ENCODE measurements at places on chromosomes 1 and 21. TPM values are rescaled to one million over a fixed set of nuclear protein-coding genes. Genes with fewer than 3 reads are reported as not detected.
A peak's percentile ranks its signal among the peaks of the same experiment; 100 is the strongest.

FAM167B gene
- total RNA-seq, result not detected

MSH4 gene
- total RNA-seq, result 0.75 TPM

GBP7 gene
- total RNA-seq, result not detected

DNA sequence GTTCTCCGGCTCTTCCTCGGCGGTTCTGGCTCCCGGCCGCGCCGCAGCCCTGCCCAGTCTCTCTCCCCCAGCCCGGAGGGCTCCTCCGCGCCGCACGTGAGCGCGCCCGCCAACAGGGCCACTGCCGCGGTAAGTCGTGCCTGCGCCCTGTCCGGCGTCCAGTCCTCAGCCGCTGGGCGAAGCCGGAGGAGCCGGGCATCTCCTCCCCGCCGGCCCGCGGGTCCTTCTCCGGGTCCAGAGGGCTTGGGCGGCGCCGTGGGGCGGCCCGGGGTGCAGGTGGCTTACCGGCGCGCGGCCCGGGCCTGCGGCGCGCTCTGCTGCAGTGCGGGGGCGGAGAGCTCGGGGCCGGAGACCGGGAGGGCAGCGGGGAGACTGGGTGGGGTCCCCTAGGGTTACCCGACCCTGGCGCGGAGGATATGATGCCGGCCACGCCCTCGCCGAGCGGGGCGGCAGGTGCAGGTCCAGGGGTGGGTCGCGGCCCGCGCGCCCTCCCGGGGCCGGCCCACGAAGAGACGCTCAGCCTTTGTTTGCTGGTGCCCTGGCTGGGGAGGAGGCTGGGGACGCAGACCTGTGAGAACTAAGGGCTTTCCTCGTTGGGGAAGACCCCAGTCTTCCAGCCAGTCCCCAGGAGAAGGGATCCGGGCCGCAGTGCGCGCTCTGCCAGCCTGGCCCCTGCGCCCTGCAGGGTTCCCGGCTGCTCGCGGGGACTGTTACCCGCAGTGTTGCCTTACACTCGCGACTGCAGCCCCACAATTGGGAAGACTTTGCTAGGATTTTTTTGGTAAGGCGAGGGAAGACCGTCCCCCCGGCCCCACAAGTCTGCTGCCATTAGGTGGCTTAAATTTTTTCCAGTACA, at the start of gene DOP1B:
Gene DOP1B (plus strand): TSS at position 10 of the 856 bp plus-strand sequence. CDS start 7,910 bp downstream, outside the sequence.
- no peak for DNase-seq

GRCh38 chr21:35259457-35259856, 210.4 kb upstream of the RUNX1 start:
- DNase-seq, result no peak

- peak; percentile 70 for DNase-seq
These were observed 46.3 kb downstream of the GPA33 start for GRCh38 chr1:167043752-167044488.

DNA sequence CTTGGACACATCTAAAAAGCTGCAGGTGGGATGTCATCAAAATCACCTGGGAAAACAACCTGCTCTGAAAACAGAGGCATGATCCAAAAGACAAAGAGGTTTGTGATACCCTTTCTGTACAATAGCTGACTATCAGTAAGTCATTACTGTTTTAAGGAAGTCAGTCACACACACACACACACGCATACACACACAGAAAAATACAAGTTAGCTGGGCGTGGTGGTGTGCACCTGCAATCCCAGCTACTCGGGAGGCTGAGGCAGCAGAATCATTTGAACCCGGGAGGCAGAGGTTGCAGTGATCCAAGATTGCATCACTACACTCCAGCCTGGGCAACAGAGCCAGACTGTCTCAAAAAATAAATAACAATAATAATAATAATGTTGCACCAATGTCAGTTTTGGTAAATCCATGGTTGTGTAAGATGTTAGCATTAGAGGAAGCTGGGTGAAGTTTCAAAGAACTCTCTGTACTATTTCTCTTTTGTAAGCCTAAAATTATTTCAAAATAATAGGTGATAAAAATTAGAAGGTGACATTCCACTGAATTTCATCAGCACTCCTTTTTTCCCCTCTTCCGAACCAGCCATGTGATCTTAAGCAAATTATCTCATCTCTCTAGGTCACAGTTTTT, 9.9 kb upstream of the HLCS start:
- DNase-seq, result no peak

DNA sequence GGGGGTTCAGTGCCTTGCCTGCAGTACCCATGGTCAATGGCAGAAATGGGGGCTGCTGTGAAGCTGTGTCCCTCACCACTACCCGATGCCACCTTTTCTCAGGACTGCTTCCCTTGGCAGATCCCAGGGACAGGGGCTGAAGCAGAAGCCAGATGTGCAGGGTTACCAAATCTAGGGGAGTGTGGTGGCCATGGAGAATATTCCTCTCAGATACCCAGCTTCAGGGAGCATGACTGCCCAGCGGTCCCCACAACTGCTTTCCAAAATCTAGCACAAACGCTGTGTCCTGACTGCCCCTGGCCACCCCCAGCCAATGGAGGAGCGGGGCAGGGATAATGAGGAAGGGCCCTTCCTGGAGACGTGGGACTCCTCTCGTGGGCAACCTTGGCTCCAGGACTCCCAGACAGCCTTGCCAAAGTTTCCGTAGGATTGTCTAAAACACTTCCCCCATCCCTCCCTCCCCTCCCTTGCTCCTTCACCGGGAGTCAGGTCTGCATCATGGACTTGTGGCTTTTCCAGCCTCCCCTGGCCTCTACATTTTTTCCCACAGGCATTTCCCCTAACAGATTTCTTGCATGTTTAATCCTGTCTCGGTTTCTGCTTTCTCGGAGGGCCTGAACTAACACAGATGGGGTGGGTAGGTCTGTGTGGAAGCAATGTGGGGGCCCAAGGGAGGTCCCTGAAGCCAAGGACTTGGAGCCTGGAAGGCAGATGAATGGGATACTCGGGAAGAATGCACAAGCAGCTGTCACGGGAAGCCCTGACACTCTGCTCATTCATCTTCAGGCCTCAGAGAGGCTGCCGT, 80.5 kb downstream of the OMA1 start:
- DNase-seq, result no peak

- peak; percentile 33 for DNase-seq
These were observed 38.1 kb downstream of the GNPAT start for GRCh38 chr1:231279081-231279480.

DNA sequence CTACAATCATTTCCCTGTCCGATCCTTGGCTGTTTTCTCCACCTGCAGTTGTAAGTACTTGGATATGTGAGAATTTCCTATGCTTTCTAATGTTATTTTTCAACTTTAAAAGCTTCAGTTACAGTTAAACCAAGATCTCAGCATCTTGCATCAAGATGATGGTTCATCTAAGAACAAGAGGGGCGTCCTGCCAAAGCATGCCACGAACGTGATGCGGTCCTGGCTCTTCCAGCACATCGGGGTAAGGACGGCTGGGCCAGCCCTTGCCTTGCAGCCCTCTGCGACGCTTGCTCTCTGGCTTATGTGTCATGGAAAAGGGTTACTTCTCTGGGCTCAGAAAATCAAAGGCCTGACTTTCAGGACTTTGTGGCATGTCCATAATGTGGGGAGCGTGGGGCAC, 46.8 kb downstream of the PKNOX1 start:
- no peak for DNase-seq

DNA sequence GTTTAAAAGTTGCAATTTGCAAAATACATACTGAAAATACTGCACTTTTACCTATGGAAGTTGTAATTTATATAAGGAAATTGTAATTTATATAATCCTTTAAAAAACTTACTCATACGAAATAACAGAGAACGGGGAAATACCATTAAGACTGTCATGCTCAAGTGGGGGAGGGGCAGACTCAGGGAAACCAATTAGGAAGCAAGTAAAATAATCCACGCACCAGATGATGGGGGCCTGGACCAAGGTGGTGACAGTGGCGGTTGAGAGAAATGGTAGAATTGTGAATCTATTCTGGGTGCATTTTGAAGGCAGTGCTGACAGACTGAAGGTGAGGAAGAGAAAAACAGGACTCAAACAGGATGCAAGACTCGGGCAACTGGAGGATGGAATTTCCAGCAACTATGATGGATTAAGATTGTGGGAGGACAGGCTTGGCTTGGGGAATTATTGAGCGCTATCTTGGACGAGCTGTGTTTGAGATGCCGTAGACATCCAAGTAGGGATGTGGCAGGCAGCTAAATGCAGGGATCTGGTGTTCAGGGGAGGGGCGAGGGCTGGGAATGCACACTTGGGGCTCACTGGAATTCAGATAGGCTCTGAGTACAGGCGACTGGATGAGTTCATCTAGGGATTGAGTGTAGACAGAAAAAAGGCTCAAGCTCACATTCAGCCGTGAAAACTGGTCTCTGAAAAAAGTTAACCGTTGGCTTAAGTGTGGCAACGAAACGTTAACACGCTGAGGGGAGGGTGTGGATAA, 977 bp downstream of the LCA5L start:
- peak; percentile 33 for DNase-seq

DNA sequence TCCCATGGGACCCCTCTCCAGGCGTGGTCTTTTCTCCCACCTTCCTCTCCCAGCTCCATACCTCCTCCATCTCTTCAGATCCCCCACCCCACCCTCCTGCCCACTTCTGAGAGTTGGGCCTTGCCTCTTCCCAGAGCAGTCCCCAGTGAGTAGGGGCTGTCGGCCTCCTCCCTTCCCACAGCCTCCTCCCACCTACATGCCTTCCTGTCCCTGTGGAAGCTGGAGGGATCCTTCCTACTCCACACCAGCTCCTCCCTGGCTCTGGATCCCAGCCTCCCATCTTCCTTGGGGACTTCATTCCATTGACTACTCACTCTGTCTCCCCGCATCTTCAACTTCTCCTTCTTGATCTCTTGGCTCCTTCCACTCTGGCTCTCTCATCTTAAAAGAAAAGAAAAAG, 24.9 kb downstream of the KCNQ4 start:
- DNase-seq, result no peak
